ENCODE measurements at places on chromosomes 4 and X.

DNA sequence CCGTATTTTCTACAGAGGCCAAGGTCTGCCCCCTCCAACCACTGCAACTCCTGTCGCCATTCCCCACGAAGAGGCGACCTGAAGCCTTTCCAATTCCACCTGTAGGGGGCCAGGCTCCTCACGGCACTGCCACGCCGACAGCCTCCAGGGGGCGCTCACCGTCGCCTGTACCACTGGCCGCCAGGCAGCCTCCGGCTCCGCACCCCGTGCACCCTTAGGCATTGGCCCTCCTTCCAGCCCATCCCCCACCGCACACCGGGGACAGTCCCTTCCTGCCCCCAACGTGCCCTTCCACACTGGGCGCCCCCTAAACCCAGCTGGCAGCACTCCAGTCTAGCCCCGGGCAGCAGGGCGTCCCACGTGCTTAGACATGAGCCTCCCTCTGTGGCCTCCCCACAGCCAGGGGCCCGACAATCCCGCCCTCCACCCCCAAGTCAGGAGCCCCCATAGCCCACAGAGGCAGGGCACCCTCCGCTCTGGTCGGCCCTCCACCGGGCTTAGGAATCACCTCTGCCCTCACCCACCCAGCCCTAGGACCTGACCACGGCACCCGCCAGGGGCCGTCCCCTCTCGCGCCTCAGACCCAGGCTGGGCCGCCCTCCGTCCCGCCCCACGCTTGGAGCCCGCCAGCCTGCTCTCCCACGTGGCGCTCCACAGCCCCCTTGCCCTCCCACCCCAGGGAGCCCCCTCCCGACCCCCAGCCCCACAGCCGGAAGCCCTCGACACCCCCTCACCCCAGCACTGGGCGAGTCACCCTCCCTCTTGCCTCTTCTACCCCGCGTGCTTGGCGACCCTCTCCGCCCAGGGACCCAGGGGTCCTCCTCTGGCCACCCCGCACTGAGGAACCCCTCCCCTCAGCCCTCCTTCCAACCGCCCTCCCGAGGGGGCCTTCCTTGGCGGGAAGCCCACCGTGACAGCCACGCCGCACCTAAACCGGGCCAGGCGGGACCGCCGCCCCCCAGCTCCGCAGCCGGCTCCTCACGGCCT is 711 bp downstream of the PNMA6E start:
- DNase-seq, result no peak

GRCh38 chr4:92101737-92102172 is 202.0 kb upstream of the GRID2 start:
- no peak for DNase-seq

DNA sequence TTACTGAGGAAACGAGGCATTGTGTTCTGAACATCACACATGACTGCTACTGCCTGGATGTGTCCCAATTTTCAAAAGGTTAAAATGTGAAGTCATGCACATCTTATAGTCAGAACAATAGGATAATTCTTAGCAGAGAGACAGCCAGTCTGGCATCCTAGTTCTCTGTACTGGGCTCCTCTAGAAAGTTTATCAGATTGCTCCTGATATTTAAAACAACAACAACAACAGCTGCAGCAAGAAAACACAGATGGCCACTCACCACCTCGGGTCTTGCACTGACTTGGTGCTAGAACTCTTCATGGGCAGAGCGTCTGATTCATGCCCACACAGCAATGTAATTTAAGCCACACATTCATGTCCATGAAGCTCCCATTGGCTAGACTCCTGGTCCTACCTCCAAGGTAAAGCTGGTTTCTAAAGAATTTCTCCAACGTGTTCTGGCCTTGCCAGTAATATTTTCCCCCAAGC is 33.3 kb upstream of the SLC2A9 start:
- DNase-seq, result no peak

GRCh38 chr4:118346495-118346894 is 6.3 kb downstream of the PRSS12 start:
- no peak for DNase-seq

- peak; percentile 87 for DNase-seq
Observed at GRCh38 chr4:169993531-169993930, 32.7 kb downstream of the MFAP3L start.

DNA sequence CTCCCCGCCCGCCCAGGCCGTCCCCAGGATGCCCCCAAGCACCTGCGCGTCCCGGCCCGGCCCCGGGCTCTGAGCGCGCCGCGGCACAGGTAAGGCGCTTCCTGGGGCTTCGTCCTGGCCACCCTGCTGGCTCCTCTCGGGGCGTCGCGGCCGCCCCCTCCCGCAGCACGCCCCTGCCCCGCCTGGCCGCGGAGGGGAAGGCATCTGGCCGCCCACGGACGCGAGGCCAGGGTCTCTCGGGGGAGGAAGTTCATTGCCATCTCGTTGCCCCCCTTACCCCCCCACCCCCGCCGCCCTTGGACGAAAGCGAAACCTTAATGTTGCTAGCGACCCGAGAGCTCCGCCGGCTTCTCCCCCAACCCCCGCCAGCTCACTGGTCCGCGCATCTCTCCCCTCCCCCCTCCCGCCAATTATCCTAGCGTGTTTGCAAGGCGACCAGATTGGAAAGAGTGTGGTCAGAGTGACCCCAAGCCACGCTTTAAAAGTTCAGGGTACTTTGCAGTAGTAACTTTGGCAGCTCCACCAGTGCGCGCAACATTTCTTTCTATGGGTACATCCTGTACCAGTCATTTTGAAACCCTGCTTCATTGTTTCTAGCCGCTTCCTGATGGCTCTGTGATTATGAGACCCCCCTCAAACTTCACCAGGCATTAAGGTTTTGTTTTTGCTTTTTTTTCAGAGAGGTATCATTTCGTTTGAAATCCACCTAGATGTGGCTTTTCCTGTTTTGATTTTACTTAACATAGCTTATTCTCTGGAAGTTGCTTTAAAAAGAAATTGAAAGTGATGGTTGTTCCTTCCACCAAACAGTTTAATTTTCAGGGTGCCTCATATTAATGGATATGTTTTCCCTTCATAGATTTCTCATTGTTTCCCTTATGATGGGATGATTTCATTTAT is 626 bp downstream of the TBC1D1 start:
- peak; percentile 31 for DNase-seq

DNA sequence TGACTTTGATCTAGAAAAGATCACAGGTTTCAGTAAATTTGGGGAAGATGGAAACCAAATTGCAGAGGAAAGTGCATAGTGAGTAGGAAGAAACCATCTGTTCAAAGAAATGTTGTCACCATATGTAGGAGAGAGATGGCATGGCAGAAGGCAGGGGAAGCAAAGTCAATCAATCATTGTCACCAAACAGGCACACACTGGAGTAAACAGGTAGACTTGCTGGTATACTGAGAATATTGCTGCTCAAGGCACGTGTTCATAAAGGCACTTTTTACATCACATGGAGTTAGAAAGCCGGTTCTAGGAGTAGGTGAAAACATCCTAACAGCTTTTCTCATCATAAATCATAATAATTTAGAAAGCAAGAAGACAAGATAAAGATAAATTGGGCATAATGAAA is 550.5 kb upstream of the FAT1 start:
- no peak for DNase-seq

DNA sequence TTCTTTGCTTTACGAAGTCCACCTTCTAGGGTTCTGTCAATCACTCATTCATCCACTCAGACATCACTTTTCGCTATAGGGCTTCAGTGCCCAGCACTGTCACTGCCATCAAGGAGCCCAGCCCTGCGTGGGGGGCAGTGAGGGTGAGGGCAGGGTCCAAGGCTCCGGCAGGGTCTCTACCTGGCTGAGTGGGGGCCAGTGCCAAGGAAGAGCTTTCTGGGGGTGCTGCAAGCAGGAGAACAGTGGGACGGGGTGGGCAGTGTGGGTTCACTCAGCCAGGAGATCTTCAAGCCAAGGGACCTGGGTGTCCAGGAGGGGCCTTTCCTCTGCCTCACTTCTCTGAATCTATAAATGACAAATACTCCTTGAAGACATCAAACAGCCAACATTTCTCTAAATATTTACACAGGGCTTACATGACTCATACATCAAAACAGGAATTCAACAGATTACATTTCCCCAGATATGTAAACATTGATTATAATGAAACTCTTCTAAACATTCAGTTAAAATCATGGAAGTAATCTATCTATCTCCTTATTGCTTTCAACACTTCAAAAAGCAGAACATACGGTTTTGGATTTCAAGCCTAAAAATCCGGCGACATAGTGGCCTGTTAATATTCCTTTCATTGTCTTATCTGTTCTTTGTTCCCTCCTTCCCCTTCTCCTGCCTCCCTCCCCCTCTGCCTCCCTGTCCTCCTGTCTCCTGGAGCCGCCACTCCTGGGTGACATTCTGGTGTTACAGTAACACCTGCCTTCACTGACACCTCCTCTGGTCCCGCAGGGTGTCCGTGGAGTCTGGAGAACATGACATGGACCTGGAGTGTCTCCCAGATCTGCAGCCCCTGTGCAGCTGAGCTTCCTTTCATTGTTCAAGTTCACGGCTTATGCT is 94.4 kb upstream of the ADRA2C start:
- no peak for DNase-seq

DNA sequence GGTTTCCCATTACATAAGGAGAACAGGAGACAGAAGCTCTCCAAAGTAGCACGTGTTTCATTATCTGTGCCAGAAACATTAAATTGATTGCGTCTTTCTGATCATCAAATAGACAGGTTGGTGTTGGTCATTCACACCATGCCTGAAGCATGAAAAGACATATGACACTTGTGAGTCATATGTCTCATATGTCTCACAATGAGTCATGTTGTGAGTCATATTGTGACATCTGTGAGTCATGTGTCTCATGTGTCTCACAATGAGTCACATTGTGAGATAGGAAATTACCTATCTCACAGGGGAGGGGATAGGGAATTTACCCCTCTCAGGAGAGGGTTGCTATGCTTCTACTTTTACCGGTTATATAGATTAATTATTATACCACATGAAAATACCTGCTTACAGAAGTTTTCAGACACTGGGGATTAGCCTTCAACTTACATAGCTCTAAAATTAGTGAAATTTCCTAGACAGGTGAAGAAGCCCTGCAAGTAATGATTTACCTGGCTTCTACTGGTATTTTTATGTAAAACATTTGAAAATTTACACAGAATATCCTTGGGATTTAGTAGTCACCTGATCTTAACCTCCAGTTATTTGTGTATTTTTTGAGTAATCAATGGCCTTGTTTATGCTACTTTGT is 80.8 kb downstream of the NPFFR2 start:
- peak; percentile 63 for DNase-seq

DNA sequence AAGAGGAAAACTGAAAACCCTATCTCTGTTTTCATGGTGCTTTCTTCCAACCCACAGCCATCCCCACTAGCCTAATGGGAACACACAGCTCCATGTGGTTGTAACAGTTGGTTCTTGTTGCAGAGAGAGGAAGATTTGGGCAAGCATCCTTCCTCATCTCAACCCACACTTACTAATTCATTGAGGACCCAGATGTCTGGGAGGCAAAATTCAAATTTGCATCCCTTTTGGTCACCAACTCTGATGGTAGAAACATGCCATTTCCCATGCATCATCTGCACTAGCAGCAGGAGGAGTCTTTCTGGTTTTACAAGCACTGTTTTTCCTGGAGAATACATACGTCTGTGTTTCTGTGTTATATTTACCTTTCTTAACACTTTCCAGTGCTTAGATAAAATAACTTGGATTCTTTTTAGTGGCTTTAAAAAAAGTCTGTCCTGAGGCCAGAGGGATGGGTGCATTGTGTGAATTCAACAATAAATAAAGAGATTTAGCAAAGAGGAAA is 301.0 kb downstream of the KCTD8 start:
- DNase-seq, result no peak

GRCh38 chrX:153521034-153521433 is 3.6 kb downstream of the ATP2B3 start:
- DNase-seq, result peak; percentile 38

DNA sequence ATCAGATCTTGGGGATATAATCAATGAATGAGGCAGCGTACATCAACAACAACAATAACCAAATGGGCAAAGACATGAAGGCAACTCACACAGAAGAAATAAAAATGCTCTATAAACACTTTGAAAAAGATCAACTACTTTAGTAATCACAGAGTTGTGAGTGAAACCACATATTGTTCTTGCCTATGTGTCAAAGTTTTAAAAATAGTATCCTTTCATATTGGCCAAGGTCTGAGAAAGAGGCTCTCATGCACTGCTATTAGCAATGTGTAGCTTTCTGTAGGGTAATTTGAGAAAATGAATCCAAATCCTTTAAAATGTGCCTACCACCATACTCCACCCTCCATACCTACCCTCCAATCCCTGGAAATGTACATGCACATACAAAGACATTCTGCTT is 25.0 kb downstream of the COQ2 start:
- DNase-seq, result no peak

- no peak for DNase-seq
Observed at GRCh38 chrX:44439242-44439794, 95.8 kb upstream of the EFHC2 start.

DNA sequence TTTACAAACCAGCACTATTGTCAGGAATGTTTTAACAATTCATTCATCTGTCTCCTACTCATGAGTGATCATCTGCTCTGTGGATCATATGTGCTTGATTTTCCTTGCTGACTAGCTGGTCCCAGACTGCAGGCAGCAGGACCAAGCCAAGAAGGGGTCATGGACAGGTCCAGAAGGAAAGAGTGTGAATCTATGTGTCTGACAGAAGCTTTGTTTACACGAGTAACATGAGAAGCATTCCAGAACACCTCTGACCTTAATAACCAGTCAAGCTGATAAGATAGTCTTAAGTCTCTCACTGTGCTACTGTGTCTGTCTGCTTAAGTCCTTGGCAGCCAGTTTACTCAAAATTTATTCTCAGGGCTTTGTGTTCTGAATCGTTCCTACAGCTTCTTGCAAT is 39.0 kb downstream of the GUCY1A1 start:
- DNase-seq, result no peak

DNA sequence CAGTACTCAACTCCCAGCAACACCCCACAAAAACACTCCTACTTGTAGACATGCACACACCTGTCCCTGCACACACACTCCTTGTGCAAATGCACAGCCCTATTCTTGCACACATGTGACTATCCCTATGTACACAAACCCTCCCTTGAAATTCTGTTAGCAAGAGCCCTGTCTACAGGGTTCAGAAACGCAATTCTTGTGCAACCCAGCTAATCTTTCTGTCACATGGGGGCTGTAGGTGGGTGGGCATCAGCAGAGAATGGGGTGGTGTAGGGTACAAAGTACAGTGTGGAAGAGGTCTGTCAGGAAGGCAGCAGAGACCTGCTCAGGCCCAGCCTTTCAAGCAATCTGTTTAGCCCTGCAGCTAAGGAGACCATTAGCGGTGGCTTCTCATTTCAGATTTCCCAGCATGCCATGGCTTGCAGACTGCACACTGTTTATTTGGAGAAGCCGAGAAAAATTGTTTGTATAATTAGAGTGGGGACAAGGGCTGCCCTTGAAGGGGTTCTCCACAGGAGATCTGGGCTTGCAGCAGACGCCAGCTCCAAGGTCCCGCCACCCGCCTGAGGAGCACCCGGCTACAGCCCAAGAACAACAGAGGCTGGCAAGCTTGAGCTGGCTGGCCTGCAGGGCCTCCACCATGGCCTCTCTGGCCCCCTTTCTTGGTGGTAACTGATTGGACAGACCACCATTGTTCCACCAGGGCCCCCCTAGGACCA is 144.0 kb upstream of the PJA1 start:
- no peak for DNase-seq

- DNase-seq, result no peak
Observed at GRCh38 chr4:123844374-123844773, 447.8 kb downstream of the SPRY1 start.

All from head of caudate nucleus (tissue), 42 donors.